IPS DF 19.7 (cell line): ENCODE measurements at places on chromosomes 3 and 15.

GRCh38 chr3:183142199-183142598, 20.3 kb downstream of the LAMP3 start:
- no peak for DNase-seq

GRCh38 chr3:186044968-186045367, 63.9 kb downstream of the ETV5 start:
- no peak for DNase-seq

- no peak for DNase-seq
Measured at GRCh38 chr3:172511783-172512762, 11.2 kb downstream of the TNFSF10 start.

GRCh38 chr15:69392352-69392751, 21.8 kb upstream of the KIF23 start:
- DNase-seq = no peak

GRCh38 chr3:155019575-155019974, 60.5 kb upstream of the MME start:
- no peak for DNase-seq

- no peak for DNase-seq
Measured at GRCh38 chr15:72790302-72790910, 6.8 kb upstream of the ADPGK start.

GRCh38 chr15:33722005-33722672, 246.2 kb upstream of the CHRM5 start:
- no peak for DNase-seq

- no peak for DNase-seq
Measured at GRCh38 chr3:159210336-159210735, 408.5 kb downstream of the MFSD1 start.

DNA sequence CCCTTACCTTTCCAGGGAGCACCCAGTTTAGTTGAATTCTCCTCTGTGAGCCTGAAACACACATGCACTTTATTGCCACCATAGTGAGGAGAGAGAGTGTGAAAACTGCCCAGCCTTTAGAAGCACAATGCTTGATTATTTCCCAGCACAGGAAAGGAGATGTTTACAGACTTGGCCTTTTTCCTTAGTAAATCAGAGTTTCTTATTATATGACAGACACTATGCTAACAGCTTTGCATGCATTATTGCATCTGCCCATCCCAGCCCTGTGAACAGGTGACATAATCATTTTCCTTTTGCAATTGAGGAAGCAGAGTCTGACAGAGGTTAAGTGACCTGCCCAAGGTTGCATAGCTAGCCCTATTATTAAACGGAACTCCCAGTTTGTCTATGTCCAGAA, 36.5 kb downstream of the CAPN3 start:
- no peak for DNase-seq

DNA sequence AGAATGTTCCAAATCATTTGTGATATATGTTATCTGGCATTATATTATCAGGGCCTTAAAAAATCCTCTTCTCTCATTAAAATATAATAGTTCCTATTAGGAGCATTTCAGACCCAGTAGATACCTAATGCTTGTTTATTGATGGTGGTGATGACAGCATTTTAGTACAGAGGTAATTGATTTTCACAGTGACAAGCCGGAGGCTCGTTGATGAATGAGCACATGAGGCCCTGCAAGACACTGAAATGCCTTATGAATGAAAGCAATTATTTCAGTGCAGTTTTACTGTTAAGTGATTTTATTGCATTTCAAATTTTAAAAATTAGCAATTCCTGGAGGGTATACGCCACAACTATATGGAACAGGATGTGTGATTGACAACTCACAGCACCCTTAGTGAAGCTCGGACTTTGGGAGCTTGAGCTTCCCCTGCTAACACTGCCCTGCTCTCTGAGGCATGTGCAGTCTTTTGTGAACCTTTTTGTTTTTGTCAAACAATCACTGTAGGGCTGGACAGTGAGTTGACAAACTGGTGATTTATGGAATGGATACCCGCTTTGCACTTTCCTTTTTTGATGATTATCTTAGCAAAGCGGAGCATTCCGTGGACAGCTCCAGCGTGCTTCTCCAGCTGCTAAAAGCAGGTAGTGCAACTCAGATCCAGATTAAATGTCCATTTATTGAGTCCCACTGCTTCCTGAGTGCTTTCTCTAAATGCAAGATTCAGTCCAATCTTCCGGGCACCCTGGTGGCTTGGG, 187.0 kb upstream of the ATP10A start:
- DNase-seq = no peak

DNA sequence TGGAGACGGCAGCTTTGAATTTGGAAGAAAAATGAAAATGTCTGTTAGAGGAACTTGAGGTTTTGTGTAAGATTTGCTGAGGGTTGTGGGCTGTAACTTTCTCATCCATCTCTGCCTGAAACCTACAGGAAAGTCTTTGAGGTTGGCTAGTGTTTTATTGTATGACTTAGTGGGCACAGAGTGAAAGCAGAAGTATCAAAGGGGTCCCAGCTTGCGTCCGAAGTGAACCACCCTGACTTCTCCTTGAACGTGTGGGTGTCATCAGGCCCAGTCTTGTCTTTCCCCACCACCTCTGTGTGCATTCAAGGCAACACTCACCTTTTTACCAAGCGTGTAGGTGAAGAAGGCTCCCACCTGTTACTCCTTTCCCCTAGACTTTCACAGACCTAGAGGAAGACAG, 682.1 kb upstream of the CFAP20DC start:
- no peak for DNase-seq

GRCh38 chr15:63029676-63030075, 12.9 kb upstream of the TPM1 start:
- no peak for DNase-seq

GRCh38 chr3:49880581-49881315, 11.0 kb upstream of the CAMKV start:
- DNase-seq = no peak

DNA sequence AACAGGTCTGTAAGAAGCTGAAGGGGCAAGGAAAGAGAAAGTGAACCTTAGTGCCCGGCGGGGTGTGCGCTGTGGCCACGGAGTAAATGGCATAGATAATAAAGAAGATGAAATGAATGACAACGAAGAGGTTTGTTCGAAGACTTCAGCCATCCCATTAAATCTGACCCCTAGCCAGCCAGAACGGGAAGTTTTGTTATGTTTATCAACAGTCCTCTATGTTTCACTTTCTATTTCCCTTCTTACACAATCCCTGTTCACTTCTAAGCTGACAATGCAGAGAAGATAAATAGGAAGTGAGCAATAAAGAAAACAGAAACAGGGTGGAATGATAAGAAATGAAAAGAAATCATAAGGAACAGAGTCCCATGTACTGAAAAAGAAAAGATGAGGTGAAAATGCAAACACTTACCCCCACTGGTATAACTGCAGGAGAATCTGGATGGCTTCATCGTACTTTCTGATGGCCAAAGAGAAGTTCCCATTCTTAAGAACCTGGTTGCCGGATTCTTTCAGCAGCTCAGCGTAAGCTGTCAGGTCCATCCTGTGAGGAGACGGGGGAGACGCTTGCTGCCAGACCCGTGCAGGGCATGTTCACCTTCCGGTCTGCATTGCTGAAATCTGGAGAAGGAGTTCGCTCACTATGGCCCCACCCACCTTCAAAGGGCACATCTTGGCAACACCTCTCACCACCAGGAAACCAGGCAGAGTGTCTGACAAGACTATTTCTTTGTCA, 36.8 kb downstream of the TRANK1 start:
- DNase-seq = no peak

GRCh38 chr15:47415539-47415971, 301.8 kb upstream of the SEMA6D start:
- no peak for DNase-seq

GRCh38 chr15:63067976-63068743, 25.6 kb downstream of the TPM1 start:
- no peak for DNase-seq

GRCh38 chr15:99981839-99982658, 248.8 kb upstream of the LYSMD4 start:
- no peak for DNase-seq

DNA sequence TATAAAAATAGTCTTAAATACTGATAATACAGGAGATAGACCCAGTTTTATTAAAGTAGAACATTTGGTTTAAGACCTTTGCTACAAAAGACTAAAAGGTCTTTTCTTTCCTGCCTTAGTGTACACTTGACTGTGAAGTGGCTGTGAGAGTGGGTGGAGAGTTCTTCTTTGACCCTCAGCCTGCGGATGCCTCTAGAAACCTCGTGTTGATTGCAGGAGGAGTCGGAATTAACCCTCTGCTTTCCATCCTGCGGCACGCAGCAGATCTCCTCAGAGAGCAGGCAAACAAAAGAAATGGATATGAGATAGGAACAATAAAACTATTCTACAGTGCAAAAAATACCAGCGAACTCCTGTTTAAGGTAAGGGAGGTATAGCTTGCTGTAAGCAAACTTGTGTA, 36.5 kb downstream of the OXNAD1 start:
- DNase-seq = no peak

DNA sequence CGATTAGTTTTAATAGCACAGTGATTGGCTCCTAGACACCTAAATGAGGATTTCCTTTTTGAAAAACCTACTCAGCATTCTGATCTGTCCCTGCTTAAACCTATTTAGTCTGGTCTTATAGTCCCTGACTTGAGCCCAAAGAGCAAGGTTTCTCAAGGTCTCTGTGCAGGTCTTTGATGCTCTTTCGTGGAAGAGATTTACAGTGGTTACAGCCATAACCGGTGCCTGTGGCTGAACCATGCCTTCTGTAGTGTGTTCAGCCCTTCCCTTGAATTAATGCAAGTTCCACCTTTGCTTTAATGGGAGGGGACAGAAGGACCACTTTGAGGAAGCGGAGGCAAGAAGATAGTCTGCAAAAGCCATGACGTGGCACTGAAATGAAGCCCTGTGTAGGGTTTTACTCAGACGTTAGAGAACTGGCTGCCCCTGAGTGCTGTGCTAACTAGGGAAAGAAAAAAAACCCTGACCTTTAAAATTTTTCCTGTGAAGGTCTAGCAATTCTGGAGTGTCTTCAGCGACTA, 43.0 kb downstream of the ZBTB38 start:
- no peak for DNase-seq

- DNase-seq = no peak
Measured at GRCh38 chr3:158097081-158097592, 9.1 kb downstream of the SHOX2 start.

GRCh38 chr3:127410678-127411077, 122.8 kb upstream of the PRR20G start:
- no peak for DNase-seq

DNA sequence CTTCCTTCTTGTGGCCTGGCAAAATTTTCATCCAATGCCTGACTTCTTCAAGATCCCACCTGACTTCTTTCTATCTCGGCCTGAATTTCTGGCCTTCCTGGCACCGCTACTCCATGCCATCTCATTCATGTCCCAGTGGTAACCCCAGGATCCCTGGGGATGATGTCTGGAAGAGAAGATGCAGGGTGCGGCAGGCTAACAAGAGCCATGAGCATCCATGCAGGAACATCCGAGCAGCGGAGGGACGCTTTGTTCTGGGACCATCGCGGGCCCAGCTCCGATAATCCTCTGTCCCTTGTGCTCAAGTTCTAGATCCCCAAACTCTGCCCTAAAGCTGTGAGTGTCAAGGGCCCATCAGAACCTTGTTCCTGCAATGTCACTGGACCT, 10.9 kb downstream of the MYL3 start:
- no peak for DNase-seq

DNA sequence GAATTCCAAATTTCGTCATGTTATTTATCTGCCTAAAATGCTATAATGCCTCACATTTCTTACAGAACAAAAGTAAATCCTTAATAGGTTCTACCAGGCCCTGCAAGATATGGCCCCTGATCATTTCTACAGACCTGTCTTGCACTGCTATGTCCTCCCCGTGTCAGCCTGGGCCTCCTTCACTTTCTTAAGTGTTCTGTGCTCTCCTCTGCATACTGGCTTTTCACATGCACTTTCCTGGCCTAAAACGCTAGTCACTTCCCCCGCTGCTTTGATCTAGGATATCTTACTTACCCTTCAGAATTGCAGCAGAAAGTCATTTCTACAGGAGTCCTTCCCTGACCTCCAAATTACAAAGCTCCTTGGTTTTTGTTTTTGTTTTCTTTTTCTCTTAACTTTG, 551.3 kb downstream of the NSUN3 start:
- peak; percentile 5 for DNase-seq

- DNase-seq = no peak
Measured at GRCh38 chr15:75178171-75178937, 23.3 kb upstream of the C15orf39 start.

- DNase-seq = no peak
Measured at GRCh38 chr15:96576596-96576995, 246.1 kb downstream of the NR2F2 start.

DNA sequence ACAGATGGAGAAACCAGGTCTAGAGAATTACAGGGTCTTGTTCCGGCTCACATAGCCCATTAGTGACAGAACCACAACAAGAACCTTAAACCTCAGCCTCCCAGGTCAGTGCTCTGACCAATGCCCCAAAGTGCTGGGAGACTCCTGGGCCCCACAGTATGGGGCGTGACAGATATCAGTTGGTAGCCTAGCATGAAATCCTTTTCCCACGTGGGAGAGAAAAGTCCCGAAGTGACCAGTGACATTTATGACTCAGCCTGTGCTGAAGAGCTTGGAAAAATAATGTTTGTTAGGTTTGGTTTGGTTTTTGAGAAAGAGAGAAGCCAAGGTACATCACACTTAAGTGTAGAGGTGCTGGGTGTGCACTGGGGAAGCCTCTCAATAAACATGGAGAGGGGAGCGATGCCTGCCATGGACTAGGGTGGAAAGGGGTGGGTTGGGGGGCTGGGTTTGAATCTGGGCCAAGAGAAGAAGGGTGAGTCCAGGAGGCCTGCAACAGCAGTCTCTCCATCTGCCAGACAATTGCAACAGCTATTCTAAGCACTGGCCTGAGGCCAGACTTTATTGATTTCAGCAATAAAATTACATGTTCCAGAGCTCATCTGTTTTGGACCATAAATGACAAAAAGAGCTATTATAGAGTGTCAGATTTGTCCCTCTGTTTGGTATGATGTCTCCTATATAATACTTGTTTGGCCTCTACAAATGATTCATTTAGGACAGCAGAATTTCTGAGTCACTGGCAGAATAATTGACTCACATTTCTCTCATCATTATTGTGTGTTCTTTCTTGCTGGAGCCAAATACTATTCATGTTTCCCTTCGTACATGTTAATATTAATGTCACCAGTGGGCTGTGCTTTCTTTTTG, 43.4 kb downstream of the C2CD4A start:
- no peak for DNase-seq

GRCh38 chr15:72195101-72195511, 2.5 kb downstream of the GRAMD2A start:
- DNase-seq = no peak

- no peak for DNase-seq
Measured at GRCh38 chr3:29241855-29242254, 39.0 kb upstream of the RBMS3 start.

- no peak for DNase-seq
Measured at GRCh38 chr15:52427804-52428203, 100.9 kb downstream of the MYO5A start.

- peak; percentile 74 for DNase-seq
Measured at GRCh38 chr3:128617557-128618397, 32.8 kb downstream of the RPN1 start.

GRCh38 chr3:140898340-140899180, 43.1 kb upstream of the SLC25A36 start:
- peak; percentile 3 for DNase-seq
